GM19239 (cell line): ENCODE measurements at places on chromosomes 5 and 9.

- DNase-seq = no peak
Measured at GRCh38 chr9:30244877-30245276, 2139.6 kb upstream of the ACO1 start.

DNA sequence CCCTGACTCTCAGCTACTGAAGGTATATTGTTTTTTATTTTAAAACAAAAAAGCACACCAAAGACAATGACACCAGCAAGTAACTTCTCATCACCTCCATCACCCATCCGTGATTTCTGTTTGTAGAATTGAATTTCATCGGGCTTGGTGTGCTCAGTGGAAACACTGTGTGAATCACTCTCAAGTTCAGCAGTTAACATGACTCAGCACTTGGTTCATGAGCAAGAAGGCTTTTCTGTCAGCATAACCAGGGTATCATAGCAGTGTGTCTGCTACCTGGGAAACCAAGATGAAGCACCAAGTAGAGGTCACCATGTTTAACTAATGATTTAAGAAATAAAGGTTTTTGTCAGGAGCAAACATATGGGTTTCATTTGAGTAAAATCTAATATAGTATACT is 123.7 kb downstream of the INSYN2B start:
- DNase-seq = no peak

- no peak for DNase-seq
Measured at GRCh38 chr5:68730220-68730978, 363.4 kb upstream of the SLC30A5 start.

DNA sequence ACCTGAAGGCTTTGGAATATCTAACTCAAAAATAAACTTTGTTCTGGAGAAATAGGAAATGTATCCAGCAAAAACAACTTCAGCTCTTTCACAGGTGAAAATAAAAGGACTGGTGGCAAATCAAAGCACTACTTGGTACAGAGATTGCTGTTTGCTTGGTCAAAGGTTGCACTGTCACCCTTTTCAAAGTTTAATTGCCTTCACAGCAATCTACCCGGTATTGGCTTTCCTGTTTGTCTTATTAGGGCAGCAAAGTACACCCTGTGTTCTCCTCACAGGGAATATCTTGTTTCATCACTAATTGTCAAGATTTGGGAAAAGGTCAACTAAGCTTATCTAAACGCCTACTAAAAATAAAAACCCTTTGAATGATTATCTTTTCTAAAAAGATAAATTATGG is 214.1 kb upstream of the ADCY2 start:
- no peak for DNase-seq

GRCh38 chr5:178288401-178289368 is 56.1 kb upstream of the PHYKPL start:
- no peak for DNase-seq

- DNase-seq = no peak
Measured at GRCh38 chr9:5569409-5569808, 59.1 kb downstream of the PDCD1LG2 start.

GRCh38 chr5:124460642-124461041 is 285.8 kb downstream of the ZNF608 start:
- no peak for DNase-seq

DNA sequence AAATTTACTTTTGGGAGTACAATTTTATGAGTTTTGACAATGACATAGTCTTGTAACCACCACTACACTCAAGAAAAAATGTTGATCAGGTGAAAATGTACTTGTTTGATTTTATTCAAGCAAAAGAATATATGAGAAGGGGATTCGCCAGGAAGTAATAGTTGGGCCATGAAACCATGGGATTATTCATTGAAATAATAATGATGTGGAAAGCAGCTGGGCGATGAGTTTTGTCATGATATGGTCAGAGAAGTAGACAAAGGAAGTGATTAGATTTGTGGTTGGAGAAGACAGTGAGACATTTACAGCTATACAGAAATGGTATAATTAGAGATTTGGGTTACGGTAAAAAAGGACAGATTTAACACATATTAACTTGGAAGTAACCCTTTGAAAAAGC is 11.2 kb downstream of the HMGCR start:
- DNase-seq = no peak

GRCh38 chr5:50853151-50853550 is 186.7 kb downstream of the PARP8 start:
- peak; percentile 7 for DNase-seq
